ENCODE measurements at places on chromosomes 4 and X.

- DNase-seq = no peak
Observed at GRCh38 chr4:111650146-111650545, 495.1 kb upstream of the FAM241A start.

GRCh38 chr4:160880180-160880579 lies 1283.6 kb downstream of the FSTL5 start:
- DNase-seq = no peak

DNA sequence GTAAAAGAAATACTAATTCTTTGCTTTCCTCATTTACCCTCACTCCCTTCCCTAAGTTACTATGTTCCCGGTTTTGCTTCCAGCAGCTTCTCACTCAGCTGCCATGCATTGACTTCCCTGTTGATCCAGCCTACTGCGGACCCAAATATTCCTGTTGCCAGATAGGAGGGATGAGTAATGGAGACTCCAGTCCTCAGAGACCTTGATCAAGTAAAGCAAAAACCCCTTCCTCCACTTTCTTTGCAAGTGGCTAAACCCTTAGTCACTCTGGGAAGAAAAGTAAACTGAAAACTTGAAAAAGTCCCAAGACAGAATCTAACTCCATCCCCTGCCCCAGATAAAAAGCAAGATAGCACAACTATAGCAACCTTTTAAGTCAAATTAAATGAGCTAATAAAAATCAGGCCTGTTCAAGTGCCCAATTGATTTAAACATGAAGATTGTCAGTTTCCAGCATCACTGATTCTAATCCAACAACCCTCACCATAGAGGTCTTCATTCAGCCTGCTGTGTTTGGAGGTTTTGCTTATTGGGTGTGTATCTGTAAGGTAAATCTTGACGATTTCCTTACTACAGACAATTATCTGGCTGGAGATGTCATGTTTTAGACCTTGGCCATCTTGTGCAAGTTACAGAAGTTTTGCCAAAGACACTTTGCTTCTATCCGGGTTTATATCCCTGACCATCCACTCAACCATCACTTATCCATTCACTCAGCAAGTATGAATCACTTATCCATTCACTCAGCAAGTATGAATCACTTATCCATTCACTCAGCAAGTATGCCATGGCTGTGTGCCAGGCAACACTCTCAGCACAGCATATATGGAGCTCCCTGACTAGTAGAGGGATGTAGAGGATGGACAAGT lies 17.6 kb downstream of the FGFBP1 start:
- DNase-seq = peak; percentile 78

DNA sequence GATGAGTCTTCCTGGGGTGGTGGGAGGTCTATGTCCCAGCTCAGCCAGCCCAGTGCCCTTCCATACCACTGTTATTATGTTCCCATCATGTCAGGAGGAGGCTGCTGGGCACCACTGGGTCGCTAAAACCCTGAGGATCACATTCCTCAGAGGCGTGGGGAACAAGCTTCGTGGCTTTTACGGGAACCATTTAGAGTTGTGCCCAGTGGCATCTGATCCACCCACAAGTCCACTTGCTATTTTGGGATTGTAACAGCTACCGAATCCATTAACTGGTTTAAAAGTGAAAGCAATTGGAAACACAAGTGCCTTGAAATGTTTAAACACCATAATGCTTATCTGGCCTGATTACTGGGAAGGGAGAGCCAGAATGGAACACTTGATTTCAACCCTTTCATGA lies 13.1 kb upstream of the CCKAR start:
- DNase-seq = no peak

DNA sequence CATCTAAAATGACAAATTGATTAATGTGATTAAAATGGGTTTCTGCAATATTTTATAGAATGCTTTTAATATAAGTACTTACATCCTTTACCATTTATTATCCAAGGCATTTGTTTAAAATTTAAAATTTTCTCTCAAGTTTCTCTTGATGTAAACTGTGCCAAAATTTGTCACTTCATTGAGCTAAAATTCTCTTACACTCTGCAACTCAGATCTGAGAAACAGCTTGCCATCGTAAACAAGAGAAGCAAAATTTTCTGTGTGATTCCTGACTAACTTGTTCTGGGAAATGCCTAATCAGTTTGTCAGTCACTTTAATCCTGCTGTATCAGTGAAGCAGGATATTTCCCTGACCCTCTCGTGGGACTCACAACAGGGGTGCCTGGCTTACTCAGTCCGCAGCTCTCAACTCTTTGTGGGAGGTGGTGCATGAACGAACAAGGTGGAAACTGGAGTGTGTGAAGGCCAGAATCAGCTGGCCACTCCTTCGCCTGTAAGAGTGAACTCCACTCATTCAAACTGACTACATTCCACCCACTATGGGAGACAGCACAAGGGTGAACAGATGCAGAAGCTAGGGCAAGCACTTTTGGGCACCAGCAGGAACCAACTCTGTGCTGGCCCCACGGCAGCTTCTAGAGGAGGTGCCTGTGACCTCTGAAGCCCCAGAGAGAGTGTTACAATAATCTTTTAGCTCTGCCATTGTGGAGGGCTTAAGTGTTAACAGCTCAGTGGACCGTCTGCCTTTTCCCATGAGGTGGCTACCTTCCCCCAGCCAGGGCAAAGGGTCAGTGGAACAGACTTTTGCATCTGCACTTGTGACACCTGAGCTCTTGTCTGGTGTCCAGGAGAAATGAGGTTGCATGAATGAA lies 349.4 kb downstream of the FAT4 start:
- DNase-seq = no peak
